Heart right ventricle (tissue), 16 donors: ENCODE measurements at places on chromosomes 5 and 9. TPM values are rescaled to one million over a fixed set of nuclear protein-coding genes. Genes with fewer than 3 reads are reported as not detected.
A peak's percentile ranks its signal among the peaks of the same experiment; 100 is the strongest.

GRCh38 chr5:81898403-81898802, 73.4 kb upstream of the ATG10 start:
- DNase-seq: no peak

DNA sequence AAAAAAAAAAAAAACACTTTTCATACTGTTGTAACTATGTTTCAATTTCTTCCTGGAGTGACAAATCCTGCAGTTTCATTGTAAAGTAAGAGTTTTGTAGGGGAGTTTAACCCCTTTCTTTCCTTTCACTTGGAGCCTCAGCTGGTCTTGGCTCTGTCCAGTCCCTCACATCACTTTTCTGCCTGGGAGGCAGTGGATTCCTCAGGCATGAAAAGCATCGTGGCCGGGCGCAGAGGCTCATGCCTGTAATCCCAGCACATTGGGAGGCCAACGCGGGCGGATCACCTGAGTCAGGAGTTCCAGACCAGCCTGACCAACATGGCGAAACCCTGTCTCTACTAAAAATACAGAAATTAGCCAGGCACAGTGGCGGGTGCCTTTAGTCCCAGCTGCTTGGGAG, 45.6 kb upstream of the MYO10 start:
- DNase-seq: no peak

GRCh38 chr9:93450945-93451815, at the start of gene FAM120A:
FAM120A (plus strand) TSS chr9:93451685; CDS start chr9:93451916, 231 bp downstream.
- peak; percentile 68 for DNase-seq

APBA1 gene
- total RNA-seq: 2.9 TPM

- DNase-seq: no peak
Measured at GRCh38 chr5:32231241-32231640, 57.1 kb upstream of the GOLPH3 start.

GRCh38 chr5:154714266-154714986, 40.8 kb upstream of the LARP1 start:
- DNase-seq: no peak

DMXL1 gene
- total RNA-seq: 24.6 TPM

- no peak for DNase-seq
Measured at GRCh38 chr5:150293091-150293941, 3.7 kb upstream of the CAMK2A start.

DNA sequence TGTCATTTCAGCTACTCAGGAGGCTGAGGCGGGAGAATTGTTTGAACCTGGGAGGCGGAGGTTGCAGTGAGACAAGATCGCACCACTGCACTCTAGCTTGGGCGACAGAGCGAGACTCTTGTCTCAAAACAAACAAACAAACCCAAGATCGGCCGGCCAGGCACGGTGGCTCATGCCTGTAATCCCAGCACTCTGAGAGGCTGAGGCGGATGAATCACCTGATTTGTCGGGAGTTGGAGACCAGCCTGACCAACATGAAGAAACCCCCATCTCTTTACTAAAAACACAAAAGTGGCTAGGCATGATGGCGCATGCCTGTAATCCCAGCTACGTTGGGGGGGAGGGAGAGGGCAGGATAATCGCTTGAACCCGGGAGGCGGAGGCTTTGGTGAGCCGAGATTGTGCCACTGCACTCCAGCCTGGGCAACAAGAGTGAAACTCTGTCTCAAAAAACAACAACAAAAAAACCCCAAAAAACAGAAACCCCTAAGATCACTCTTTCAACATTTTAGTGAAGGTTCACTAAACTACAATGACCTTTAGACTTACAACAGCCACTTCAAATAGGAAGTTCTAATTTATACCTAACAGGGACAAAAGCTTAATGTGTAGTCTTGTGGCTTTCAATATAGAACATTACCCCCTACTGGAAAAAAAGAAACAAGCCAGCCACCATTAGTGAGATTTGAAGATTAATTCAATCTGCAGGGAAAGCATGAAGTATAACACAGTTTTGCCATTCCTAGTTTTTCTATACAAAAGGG, 7.0 kb downstream of the HSPA9 start:
- no peak for DNase-seq

DNA sequence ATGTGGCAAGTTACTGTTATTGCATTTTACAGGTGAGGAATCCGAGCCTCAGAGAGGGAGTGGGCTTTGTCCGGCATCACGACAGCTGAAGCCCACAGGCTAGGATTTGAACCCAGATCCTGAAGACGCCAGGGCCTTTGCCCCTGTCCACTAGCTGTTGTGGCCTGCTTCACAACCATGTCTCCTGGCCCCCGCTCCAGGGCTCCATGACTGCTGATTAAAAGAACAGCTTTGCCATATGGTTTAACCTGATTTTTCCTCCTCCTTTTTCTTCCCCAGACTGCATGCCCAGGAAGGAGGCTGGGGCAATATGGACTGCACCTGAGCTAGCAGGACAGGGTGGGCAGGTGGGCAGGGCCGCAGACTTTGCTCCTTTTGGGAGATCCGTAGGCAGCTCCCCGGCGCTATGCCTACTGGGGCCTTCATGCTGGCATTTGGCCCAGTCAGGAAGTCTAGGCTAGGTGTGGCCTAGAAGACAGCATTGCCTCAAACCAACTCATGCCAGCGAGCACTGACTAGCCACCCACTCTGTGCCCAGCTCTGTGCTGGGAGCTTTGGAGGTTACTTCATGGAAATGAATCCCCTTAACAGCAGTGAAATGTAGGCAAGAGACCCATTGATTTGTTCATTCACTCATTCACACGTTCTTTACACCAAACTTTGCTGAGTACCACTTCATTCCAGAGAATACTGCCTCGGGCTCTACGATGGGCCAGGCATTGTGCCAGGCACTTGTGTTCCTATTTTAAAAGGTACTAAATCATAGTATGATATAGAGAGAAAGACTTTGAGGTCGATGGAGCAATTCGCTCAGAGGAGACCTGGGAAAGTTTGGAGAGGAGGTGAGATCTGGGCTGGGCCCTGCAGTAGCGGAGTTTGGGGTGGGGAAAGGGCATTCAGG, 94.3 kb upstream of the CPEB4 start:
- no peak for DNase-seq

NME5 gene
- 2.0 TPM for total RNA-seq

- no peak for DNase-seq
Measured at GRCh38 chr5:138438003-138438723, 694 bp upstream of the REEP2 start.

EDIL3 gene
- 8.2 TPM for total RNA-seq

PCDHGB5 gene
- 11.6 TPM for total RNA-seq

IFNA2 gene
- not detected for total RNA-seq

GRCh38 chr5:150329038-150329437, 26.3 kb upstream of the ARSI start:
- no peak for DNase-seq

GRCh38 chr9:88536023-88536324, 996 bp downstream of the NXNL2 start:
- DNase-seq: peak; percentile 17

DNA sequence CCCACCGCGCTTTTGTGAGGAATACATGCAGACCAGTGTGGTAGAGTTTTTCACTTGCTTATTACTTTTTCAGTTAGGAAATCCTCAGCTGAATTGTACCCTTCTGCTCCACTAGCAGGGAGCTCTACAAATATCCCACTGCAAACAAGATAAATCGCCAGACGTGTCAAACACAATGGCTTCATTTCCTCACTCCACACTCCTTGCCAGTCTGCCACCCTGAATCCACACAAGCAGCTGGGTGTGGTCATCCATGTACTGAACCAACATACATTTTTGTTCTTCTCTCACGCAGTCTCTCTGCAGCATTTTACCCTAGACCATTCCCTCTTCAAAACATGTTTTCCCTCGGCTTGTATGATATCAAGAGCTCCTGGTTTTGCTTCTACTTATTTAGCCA, 3.7 kb upstream of the ROR2 start:
- no peak for DNase-seq

GRCh38 chr5:135561266-135561665, 17.5 kb downstream of the CXCL14 start:
- no peak for DNase-seq

- DNase-seq: peak; percentile 49
Measured at GRCh38 chr9:99058964-99059921, 45.7 kb upstream of the TGFBR1 start.

GARIN3 gene
- not detected for total RNA-seq

ARHGAP26 gene
- total RNA-seq: 32.4 TPM

- DNase-seq: no peak
Measured at GRCh38 chr9:94623253-94623652, 16.1 kb downstream of the FBP1 start.

ADGRD2 gene
- total RNA-seq: not detected

GRCh38 chr9:13786131-13786530, 506.6 kb upstream of the MPDZ start:
- peak; percentile 50 for DNase-seq

CD74 gene
- 348 TPM for total RNA-seq
